Neural progenitor cell (in vitro differentiated cells): ENCODE measurements at places on chromosomes 6 and 20.

GRCh38 chr20:41006936-41007474 lies 21.6 kb upstream of the TOP1 start:
- DNase-seq = no peak

DNA sequence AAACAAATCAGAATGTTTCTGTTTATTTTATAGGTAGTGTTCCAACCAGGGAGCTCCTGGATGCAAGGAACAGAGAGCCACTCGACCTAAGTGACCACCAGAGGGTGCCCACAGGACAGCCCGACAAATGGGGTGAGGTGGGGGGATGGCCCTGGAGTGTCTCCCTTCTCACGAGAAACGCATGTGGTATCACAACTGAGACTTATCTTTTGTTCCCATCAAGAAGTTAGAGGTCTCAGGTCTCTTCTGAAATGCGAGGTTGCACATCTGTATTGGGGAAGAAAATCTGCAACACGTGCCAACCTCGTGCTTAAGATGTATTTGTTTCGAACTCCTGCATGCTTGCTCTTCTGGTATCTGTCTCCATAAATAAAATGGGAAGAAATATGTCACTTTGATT lies 104.0 kb downstream of the ISM1 start:
- peak; percentile 61 for DNase-seq

GRCh38 chr6:18269253-18269652 lies 4.9 kb upstream of the DEK start:
- no peak for DNase-seq

GRCh38 chr6:122202576-122203137 lies 196.8 kb upstream of the HSF2 start:
- DNase-seq = no peak

- peak; percentile 48 for DNase-seq
Observed at GRCh38 chr6:87653074-87653962, 48.7 kb downstream of the AKIRIN2 start.

DNA sequence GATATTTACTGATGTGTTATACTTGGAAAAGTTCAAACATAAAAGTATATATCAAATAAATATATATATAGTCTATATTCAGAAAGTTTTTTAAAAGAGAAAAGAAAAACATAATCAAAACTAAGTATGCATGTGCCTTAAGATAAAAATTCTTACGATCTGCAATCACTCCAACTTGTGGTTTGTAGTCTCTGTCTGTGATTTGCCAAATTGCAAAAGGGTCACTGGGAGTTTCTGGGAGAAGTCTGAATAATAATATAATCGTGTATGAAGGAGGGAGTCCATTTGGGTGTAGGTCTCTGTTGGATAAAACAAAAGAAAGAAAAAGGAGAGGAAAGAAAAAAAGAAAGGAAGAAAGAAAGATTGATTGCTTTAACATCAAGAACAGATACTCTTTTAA lies 92.4 kb downstream of the COL12A1 start:
- DNase-seq = no peak

GRCh38 chr6:14676064-14676463 lies 558.5 kb downstream of the CD83 start:
- no peak for DNase-seq

GRCh38 chr6:77457720-77458349 lies 5.5 kb downstream of the HTR1B start:
- peak; percentile 91 for DNase-seq

GRCh38 chr6:138966870-138967269 lies 21.2 kb downstream of the REPS1 start:
- no peak for DNase-seq

DNA sequence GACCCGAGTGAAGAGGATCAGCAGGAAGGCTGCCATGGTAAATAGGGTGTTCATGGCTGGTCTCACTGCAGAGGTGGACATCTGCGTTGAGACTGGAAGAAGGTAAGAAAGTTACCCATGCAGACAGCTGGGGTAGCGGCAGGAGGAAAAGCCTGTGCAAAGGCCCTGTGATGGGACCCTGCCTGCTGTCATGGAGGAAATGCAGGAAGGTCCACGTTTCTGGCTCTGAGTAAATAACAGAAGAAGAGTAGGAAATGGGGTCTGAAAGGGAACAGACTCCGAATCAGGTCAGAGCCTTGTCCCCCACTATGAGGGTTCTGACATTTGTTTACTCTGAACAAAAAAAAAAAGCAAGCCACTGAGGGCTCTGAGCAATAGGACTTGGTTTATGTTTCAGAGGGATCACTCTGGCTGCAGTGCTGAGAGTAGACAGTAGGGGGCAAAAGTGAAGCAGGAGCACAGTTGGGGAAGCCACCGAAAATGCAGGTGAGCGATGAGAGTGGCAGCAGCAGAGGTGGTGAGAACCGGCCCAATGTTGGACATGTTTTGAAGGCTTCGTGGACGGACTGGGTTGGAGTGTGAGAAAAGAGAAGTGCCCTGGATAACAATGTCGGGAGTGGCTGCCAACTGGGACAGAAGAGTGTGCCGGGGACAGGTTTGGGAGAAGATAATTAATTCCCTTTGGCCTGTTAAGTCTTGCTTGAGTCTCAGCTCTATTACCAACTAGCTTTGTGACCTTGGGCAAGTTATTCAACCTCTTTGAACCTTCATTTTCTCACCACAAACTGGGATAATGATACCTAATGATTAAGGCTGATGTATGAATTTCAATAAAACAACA lies 57.9 kb upstream of the MAP7 start:
- DNase-seq = peak; percentile 71

DNA sequence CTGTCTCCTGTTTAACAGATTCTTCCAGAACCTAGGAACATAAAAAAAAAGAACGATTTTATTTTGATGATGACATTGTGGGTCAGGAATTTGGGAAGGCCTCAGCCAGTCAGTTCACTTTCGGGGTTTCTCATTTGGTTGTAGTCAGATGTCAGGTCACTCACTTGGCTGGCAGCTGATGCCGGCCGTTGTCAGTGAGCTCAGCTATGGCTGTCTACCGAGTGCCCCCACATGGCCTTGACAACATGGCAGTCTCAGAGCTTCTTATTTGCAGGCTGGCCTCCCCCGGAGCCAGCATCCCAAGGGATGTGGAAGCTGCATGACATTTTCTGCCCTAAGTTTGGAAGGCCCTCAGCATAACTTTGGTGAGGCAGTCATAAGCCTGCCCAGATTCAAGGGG lies 11.5 kb downstream of the RNF217 start:
- DNase-seq = no peak

GRCh38 chr6:34697904-34698559 lies 1.5 kb upstream of the ILRUN start:
- no peak for DNase-seq

DNA sequence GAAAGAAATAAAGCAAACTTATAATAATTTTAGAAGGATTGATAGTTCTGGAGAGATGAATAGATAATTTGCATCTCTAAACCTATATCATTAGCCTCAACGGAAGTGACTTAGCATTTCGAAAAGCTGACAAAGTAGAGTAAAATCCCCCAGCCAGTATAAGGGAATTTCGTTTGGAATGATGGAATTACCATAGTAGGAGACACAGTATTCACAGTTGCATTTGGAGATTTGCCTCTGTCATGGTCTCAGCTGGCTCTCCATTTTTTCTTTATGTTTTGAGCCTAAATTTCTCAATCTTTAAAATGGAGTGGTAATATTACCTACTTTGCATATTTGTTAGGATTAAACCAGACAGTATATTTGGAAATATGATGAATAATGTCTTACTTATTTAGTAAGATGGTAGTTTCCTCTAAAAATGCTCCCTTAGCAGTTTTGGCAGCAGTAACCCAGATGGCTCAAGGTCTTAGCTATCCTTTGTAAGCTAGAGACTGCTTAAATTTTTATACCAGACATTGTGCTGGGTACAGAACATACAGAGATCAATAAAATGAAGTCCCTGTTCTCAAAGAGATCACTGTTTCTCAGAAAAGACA lies 58.2 kb downstream of the SMAP1 start:
- no peak for DNase-seq

DNA sequence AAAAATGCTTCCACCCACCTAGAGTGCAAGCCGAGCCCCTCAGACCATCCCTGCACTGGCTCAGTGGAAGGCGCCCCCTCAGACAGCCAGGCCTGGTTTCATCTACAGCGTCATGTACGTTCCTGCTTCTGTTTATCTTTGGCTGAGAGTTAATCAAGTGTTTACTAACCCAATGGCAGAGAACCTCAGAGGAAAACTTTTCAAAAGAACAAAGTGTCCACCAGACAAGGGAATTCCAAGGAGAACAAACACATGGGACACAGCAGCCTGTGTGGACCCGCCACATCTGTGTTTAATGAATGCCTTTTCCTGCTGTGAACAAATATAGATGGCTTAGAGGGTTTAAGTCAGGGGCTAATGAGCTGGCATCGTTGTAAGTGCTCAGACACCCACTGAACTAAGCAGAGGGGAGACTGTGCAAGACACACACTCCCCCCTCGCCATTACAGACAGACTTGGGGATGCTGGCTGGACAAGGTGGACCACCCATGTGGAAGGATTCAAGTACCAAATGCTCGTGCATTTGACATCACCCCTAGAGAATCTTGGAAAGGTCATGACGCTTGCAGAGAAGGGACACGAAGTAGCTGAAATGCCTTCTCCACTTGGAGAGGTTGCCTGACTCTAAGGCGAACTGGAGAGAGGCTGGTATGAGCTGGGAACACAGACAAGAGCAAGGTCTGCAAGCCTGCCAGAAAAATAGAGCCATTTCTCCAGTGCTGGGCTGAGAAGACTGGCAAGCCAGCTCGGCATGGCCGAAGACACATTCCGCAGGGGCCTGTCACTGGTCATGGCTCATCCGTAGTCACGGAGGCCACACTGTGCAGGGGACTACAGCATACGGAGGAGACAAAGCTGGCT lies 53.5 kb upstream of the NXT1 start:
- DNase-seq = peak; percentile 67

DNA sequence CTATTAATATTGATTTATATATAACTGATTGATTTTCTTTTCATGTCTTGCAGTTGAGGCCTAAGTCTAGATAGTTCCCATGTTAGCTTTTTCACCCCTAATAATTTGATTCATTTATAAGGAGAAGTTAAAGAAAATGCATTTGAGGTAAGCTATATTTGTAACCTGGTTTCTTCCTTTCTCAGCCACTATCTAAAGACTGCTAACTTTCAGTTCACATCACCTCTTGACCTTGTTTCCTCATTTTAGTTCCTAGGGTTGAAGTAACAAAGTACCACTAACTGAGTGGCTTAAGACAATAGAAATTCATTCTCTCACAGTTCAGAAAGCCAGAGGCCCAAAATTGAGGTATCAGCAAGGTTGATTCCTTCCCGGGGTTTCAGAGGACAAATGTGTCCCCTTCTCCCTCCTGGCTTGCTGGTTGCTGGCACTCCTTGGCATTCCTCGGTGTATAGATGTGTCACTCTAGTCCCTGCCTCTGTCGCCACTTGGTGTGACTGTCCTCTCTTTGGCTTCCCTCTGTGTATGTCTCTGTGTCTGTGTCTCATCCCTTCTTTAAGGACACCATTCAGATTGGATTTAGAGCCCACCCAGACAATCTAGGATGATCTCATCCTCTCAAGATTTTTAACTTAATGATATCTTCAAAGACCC lies 55.9 kb upstream of the C20orf144 start:
- DNase-seq = peak; percentile 11

- no peak for DNase-seq
Observed at GRCh38 chr20:25453035-25453810, 45.8 kb downstream of the GINS1 start.

GRCh38 chr20:16537918-16538317 lies 35.3 kb downstream of the KIF16B start:
- DNase-seq = no peak

DNA sequence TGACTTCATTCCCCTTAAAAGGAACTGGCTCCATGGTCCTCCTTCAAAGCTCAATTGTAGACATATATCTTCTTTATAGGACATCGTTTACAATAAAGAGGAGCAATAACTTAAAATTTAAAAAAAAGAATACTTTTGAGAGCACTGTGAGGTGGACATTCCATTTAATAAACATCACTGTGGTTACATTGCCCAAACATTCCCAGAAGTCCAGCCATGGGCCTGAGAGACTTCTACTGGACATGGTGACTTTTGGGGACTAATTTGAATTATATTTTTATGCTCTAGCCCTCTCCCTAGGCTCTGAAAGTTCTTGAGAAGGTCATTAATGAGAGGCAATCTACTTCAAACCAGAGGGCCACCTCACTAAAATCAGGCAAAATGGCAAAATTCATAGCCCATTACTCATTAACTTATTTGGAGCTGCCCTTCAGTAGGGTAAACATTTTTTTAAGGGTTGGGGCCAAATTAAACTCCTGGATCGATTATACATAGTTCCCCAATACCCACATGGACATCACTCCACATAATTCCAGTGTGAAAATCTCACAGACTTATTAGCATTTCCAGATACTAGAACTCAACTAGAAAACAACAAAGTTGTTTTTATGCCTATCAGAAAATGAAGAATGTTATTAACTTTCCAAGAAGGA lies 17.1 kb downstream of the ISM1 start:
- no peak for DNase-seq

DNA sequence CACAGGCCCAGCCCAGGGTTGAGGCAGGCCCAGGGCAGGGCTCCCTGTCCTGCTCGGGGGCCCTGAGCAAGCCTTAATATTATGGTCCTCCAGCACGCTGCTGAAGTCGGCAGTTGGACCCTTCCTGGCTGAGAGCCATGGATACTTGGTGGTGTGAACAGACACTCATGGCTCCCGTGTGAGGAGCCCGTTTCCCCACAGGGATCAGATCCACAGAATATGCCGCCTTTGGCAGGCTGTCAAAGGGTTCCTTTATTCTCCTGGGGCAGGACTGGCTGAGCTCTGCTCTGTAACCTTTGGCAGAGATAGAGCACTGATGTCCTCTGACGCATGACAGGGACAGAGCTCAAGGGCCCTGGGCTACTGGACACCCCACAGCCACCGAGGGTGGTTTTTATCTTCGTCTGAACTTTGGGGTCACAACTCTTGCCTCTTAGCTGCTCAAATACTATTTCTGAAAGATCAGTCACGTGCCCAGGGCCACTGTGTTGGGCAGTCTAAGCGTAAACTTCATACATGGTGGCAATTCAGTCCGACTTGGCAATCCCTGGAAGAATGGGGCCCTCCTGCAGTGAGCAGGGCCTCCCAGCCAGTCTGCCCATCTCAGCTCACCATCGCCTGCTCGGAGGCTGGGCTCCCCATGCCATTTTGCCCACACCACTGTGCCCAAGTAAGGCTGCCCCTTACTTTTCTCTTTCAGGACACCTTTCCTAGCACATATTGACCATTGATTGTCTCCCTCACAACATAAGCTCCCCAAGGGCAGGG lies 49.1 kb downstream of the TTI1 start:
- DNase-seq = no peak

- no peak for DNase-seq
Observed at GRCh38 chr20:48690888-48691287, 136.9 kb downstream of the PREX1 start.

GRCh38 chr20:13336308-13337089 lies 115.4 kb downstream of the ISM1 start:
- DNase-seq = no peak
